NCI-H2029 (cell line): ENCODE measurements at places on chromosomes 13 and 19.

DNA sequence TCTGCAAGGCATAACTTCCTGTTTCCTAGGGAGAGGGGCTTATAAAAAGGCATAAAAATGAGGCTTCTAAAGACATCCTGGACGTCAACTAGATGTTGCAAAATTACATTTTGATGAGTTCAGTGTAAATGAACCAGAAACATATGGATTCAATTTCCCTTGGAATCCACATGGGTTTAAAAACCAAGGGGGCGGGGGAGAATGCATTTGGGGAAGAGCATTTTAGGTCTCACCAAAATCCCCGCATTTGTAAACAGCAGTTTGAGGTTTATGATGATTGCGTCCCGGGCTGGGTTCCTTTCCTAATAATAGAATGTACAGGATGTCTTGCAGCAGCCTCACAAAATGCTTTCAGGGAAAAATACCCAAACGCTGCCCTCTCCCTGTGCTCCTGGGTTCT is 407.8 kb downstream of the ZNF536 start:
- no peak for DNase-seq

GRCh38 chr19:37654118-37654517 is 1.1 kb downstream of the ZFP30 start:
- DNase-seq = no peak

GRCh38 chr13:102879793-102880499 is 34.1 kb downstream of the ERCC5 start:
- DNase-seq = no peak

- no peak for DNase-seq
Observed at GRCh38 chr13:70502944-70503343, 394.7 kb upstream of the KLHL1 start.

- no peak for DNase-seq
Observed at GRCh38 chr19:16296713-16297112, 27.9 kb upstream of the KLF2 start.

DNA sequence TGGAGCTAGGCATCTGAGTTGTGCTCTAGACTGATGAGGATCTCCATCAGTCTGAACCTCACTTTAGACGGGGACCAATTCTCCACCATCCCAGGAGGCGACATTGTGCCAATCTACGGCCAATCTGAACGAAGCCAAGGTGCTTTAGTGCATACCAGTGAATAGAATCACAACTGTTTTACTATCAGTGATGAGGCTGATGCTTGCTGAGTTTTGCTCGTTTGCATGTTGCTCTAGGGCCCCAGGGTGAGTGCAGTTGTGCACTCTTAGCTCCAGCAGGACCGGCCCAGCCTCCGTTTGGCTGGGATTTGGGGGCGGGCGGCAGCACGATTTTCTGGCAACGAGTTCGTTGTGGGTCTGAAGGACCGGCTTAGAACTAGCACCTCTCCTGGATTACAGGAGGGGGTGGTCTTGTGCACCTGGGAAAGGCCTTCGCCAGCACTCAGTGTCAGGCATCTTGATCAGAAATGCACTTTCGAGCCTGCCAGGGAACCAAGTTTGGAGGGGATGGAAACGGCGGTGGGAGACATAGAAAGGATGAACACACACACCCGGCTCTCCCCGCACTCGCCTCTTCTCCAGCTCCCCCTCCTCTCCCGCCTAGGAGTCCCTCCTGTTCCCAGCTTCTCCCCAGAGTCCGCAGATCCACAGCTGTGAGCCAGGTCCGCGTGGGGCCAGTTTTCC is 4.4 kb downstream of the GSX1 start:
- DNase-seq = no peak

DNA sequence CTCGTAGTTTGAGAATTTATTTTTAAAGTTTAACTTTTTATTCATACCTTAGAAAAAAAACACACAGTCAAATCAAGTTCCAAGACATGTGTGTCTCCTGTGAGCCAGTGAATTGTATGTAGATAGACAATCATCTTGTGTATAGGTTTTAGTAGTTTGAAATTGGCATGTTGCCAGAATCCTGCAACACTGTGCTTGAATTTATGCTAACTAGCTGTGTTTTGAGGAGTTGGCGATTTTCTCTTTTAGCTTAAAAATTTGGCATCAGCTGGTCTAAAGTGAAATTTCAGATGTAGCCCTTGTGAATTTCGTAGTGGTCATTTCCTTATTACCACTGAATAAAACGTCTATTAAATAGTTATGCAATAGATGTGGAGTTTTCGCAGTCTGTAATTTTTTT is 213.2 kb downstream of the ATP8A2 start:
- no peak for DNase-seq

- DNase-seq = no peak
Observed at GRCh38 chr13:24066405-24067295, 93.9 kb upstream of the SPATA13 start.

DNA sequence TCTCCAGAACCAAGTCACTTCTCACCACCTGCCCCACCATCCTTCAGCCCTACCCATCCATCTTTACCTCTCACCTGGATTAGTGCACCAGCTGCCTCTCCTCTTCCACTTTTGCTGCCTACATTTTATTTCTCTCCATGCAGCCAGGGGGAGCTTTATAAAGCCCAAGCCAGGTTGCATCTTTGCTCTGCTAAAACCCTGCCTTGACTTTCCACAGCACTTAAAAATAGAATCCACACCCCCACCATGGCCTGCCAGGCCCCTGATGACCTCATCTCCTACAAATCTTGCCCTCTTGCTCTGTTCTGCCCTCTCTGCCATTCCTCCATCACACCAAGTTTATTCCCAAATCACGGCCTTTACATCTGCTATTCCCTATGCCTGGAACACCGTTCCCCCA is 1.8 kb downstream of the HOOK2 start:
- DNase-seq = no peak

DNA sequence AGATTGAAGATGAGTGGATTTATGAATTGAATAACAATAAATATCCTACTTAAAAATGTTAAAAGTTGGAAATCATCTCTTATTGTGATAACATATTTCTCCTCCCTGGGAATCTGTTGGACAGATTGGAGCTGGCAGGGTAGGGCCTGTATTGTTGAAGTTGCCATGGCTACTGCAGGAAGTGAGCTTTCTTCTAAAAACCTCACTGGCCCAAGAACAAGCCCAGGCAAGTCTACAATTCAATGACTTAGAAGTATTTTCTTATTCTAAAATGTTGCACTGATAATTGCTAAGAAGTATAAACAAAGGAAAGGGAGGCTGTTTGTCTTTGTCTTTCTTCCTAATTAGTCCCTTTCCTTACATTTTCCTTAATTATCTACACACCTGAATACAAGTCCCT is 112.1 kb downstream of the DLEU7 start:
- DNase-seq = no peak

GRCh38 chr19:6457958-6458694 is 1.5 kb downstream of the SLC25A23 start:
- no peak for DNase-seq
